ENCODE measurements at places on chromosomes 4 and X.

- DNase-seq = no peak
Observed at GRCh38 chr4:123825596-123826291, 429.1 kb downstream of the SPRY1 start.

DNA sequence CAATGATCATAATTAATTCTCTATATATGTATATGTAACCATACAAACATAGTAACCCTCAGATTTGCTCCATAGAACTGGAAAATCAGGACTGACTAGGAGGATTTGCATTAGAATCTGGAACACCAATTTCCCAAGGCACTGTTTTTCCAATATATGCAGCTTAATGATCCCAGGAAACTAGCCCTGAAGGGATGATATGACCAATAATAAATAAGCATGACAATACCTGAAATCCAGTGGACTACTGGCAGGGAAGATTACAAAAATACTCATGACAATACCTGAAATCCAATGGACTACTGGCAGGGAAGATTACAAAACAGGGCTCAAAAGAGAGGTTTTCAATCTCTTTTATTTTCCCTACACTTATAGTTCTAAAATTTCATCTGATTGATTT is 98.4 kb downstream of the PCDH7 start:
- no peak for DNase-seq

DNA sequence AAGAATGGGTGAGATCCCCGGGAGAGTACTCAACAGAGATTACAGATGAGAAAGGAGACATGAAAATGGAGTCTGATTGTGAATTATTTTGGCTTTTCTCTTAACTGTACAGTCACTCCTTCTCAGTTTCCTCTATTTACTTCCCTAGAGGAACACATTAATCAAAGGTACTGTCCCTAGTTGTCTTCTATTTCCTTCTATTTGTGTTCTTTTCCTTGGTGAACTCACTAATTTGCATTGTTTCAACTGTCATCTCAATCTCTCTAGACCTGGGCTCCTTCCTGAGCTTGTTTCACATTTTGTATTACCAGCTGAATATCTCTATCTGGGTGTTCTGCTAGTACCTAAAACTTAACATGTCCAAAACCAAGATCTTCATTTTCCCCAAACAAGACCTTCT is 59.8 kb downstream of the ABCB7 start:
- DNase-seq = no peak

DNA sequence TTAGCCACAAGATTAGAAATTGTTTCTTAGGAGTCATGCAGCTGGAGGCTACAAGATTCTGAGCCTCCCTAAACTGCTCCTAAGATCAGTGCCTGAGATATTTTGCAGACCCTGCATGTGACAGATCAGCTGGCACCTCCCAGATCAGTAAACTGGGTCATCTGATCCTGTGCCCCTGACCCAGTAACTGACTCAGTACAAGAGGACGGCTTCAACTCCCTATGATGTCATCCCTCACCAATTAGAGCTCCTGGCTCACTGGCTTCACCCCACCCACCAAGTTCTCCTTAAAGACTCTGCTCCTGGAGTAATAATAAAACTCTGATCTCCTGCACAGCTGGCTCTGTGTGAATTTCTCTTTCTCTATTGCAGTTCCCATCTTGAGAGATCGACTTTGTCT is 45.4 kb upstream of the PNPLA4 start:
- no peak for DNase-seq

DNA sequence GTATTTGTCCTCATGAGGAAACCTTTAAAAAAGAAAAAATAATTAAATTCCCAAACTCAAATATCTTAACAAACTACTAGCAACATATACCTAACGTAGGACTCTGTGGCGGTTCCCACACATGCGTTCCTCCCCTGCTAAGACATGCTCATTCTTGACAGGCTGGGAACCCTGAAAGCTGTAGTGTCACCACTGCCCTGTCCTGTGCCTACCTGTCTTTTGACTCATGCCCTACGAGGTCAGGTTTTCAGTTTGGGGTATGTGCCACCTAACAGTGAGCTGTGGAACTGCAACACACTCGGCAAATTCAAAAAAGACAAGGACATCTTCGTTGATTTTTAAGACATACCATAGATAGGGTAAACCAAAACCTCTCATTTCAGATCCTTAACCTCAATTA is 17.8 kb downstream of the IDS start:
- no peak for DNase-seq

GRCh38 chr4:57117491-57117890 is 7.3 kb upstream of the IGFBP7 start:
- no peak for DNase-seq

DNA sequence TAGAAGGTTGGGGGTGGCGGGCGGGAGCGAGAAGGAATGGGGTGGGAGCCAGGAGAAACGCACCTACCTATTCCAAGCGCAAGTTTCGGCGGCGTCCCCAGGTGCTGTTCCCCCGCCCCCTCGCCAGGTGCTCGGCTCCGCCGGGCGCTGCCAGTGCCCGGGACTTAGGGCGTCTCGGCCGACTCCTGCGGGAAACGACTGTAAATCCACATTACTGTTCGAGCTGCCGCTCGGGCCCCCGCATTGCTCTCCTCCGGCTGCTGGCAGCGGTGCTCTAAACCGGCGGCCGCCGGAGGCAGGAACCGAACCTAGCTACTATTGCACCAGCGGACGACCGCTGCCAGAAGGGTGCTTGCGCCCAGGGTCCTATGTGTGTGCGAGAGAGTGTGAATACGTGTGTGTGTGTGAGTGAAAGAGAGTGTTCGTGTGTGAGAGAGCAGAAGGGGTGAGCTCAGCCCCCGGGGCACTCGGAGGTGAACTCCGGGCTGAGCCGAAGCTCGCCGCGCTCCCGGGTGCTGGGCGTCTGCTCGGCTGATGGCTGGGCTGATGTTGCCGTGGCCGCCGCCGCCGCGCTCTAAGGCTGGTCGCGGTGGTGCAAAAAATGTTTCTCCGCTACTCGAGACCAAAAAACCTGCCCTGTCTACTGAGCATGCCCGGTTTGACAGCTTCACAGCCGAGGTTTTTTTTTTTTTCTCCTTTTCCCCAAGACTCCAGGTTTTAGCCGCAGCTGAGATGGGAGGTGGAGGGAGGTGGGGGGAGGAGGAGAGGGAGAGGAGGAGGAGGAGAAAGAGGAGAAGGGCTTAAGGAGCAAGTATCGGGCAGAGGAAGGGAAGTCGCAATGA is 115.7 kb upstream of the TEX13C start:
- peak; percentile 3 for DNase-seq
